ENCODE measurements at places on chromosomes 2 and 18. TPM values are rescaled to one million over a fixed set of nuclear protein-coding genes. Genes with fewer than 3 reads are reported as not detected.

DNA sequence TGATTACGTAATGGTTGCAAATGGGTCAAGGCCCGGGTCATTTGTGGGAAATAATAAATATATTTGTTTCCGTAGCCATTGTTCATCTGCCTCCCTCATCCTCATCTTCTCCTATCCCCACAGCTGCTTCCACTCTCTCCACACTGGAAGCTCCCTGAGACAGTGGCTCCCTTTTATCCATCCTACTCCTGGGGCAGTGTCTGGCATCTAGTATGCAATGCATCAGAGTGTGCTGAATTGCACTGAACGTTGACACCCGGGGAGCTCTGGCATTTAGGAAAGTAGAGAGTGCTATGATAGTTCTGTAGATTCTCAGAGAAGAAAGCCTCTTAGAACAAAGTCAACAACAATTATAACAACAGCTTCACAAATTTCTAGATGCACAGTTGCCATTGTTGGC lies 45.5 kb upstream of the NAB1 start:
- H3K27me3 ChIP-seq, result no peaks in the 10 kb centered on the region
- no peak overlapping the region for H3K4me3 ChIP-seq
- H3K27ac ChIP-seq, result no peak overlapping the region
- no peaks in the 10 kb centered on the region for H3K4me1 ChIP-seq

DNA sequence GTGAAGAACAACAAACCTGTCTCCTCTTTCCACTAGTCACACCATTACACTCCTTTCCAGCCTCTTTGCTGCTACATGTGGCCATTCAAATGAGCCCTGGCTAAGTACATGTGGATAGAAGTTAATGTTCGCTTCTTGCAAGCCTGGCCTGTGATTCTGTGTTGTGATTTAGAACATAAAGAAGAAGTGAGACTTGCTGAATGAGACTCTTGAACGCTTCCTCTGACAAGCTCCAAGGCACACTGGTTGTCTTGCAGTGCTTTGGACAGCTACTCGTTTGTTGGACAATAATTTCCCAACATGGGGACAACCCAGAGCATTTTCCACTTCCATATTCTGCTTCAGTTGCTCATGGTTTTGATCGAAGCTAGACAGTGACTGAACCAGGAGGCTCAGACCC lies 57.3 kb downstream of the CCDC74A start:
- no peaks in the 10 kb centered on the region for H3K4me1 ChIP-seq
- no peak for DNase-seq

GRCh38 chr2:25402477-25402876 lies 60.8 kb upstream of the DNMT3A start:
- H3K4me3 ChIP-seq, result no peak overlapping the region
- no peak for DNase-seq
- no peak overlapping the region for H3K27ac ChIP-seq
- H3K27me3 ChIP-seq, result no peaks in the 10 kb centered on the region
- no peaks in the 10 kb centered on the region for H3K36me3 ChIP-seq

TCF23 gene
- total RNA-seq, result 0.13 TPM

GRCh38 chr18:30343090-30343489 lies 699.5 kb downstream of the DSC3 start:
- H3K27me3 ChIP-seq, result no peaks in the 10 kb centered on the region
- no peak overlapping the region for H3K4me3 ChIP-seq
- no peaks in the 10 kb centered on the region for H3K4me1 ChIP-seq
- no peak for DNase-seq
- no peaks in the 10 kb centered on the region for H3K36me3 ChIP-seq

DNA sequence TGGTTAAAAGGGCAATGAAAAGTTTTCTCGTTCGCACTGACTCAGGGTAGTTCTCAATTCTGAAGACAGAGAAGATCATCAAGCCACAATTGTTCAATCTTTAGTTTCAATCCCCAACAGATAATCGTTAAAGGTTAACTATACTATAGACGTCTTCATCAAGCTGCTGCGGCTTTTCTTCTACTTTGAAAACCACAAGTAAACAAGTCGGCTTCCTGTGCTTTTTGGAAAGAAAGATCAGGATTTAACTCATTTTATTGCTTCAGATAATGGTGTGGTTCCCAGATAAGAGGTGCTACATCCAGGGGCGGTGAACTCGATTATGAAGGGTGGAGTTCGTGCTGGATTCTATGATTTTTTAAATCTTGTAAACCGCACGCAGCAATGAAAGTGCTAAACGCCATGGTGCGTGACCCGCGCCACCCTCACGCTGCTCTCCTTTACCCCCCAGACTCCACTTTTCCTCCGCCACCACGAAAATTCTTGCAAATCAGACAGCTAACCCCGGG lies 545 bp upstream of the CDCA7 start:
- H3K27ac ChIP-seq, result peak overlapping the region; percentile 70
- H3K4me1 ChIP-seq, result no peaks in the 10 kb centered on the region
- H3K4me3 ChIP-seq, result peak overlapping the region; percentile 75
- no peak for DNase-seq

- H3K4me1 ChIP-seq, result no peaks in the 10 kb centered on the region
- H3K27me3 ChIP-seq, result no peaks in the 10 kb centered on the region
- no peak for DNase-seq
- no peaks in the 10 kb centered on the region for H3K36me3 ChIP-seq
Observed at GRCh38 chr2:240428245-240428644, 7.2 kb upstream of the GPC1 start.

DNA sequence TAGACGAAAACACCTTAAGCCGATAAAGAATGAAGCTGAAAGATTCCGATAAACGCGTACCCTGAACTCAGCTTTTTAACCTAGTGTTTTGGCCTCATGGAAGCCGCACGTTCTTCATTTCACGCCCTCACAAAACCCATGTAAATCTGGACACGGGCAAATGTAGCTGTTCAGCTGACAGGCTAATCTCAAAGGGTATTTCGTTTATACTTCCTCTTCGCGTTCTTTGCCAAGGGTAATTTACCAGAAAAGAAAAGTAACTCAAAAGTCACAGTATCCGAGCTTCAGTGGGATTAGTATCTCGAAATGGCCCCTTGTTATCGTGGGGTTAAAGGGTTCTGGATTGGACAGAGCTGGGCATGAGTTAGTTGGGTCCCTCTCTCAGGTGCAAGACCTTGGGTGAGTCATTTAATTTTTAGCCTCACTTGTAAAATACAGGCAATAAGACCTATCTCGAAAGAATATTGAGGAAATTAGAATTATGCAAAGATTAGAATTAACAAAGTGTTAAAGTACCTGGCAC lies 22.0 kb upstream of the STPG4 start:
- H3K4me3 ChIP-seq, result peak overlapping the region; percentile 96
- H3K36me3 ChIP-seq, result no peaks in the 10 kb centered on the region
- H3K4me1 ChIP-seq, result peaks cover 34% of the 10 kb centered on the region
- DNase-seq, result no peak

DNA sequence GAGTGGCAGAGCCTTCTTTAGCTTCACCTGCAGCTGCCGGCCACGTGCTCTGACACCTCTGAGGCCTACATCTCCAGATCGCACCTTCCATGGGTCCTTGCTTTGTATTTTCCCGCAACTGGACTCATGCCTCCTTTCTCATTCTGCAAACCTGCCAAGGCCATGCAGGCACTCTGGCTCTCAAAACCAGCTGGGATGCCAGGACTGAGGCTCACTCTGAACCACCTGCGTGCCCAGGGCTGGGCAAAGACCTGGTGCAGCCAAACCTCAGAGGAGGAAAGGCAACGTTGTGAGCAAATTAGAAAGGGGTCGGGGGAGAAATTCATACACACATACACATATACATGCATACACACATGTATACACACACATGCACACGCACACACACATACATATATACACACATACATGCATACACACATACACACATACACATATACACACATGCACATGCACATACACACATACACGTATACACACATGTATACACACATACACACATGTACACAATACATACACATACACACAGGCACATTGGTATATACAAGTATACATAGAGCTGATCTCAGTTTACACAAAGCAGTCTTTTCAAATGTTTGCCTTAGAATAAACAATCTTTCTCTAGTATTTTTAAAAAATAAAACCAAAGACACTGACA lies 125.2 kb downstream of the RTP5 start:
- H3K27ac ChIP-seq, result no peak overlapping the region
- no peaks in the 10 kb centered on the region for H3K4me1 ChIP-seq
- H3K36me3 ChIP-seq, result no peaks in the 10 kb centered on the region
- peaks cover 10% of the 10 kb centered on the region for H3K27me3 ChIP-seq
- H3K4me3 ChIP-seq, result no peak overlapping the region

DNA sequence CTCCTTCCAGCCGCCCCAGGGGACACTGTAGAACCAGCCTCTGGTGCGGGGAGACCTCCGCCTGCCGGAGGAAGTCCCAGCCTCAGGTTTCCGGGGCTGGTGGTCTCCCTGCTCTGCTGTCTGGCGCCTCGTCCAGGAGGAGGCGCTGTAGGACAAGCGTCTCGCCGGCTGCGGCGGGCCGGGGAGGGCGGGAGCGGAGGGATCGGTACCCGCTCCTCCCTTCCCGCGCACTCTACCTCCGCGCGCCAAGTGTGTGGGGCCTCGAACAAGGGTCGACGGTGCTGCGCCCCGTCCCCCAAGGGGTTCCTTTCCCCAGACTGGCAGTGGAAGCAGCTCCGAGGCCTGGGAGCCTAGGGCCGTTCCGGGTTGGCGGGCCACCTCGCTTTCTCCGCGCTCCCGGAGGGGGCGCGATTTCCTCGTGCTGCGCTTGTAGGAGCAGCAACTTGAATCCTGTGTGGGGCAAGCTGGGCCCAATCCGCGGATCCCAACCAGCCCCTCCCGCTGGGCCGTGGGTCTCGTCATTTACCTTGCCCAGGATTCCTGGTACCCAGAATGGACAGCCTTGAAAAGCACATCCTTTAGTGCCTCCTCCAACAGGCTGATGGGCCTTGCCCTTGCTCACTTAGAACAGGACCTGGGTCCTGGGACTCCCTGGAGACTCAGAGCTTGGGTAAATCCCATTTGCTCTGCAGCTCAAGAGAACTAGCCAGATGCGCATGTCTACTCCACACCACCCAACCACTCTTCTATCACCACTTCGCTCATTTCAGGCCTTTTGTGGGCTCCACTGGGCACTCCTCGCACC lies 10.6 kb upstream of the HOXD4 start:
- H3K4me1 ChIP-seq, result peaks cover 3% of the 10 kb centered on the region
- peak overlapping the region; percentile 48 for H3K4me3 ChIP-seq
- DNase-seq, result peak; percentile 49
- no peak overlapping the region for H3K27ac ChIP-seq
- H3K27me3 ChIP-seq, result peaks cover 99% of the 10 kb centered on the region
- no peaks in the 10 kb centered on the region for H3K36me3 ChIP-seq

L3MBTL4 gene
- total RNA-seq, result 2.0 TPM

DNA sequence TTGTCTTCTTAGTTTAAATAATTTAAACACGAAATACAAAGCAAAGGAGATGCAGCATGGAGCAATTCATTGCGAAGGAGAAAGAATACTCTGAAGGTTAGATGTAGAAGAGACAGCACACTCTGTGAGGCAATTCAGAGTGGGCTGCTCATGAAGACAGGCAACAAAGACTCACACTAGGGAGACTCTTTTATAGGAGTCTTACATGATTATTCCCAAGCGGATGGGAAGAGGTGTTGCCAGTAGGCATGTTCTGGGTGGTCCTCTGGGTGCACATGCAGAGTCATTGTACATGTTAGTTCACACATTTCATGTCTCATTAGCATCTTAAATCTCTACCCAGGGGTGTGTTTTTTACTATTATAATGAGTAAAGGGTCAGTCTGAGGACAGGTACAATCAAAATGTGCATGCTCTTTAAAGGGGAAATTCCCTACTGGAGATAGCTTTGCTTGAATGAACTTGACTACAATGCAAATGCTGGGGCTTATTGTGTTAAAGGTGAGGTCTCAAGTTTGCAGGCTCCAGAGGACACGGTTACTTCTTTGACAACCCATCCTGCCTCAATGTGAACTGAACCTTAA lies 275.5 kb downstream of the CDH19 start:
- no peak overlapping the region for H3K4me3 ChIP-seq
- H3K4me1 ChIP-seq, result no peaks in the 10 kb centered on the region
- no peak overlapping the region for H3K27ac ChIP-seq
- no peaks in the 10 kb centered on the region for H3K27me3 ChIP-seq
- no peaks in the 10 kb centered on the region for H3K36me3 ChIP-seq

DNA sequence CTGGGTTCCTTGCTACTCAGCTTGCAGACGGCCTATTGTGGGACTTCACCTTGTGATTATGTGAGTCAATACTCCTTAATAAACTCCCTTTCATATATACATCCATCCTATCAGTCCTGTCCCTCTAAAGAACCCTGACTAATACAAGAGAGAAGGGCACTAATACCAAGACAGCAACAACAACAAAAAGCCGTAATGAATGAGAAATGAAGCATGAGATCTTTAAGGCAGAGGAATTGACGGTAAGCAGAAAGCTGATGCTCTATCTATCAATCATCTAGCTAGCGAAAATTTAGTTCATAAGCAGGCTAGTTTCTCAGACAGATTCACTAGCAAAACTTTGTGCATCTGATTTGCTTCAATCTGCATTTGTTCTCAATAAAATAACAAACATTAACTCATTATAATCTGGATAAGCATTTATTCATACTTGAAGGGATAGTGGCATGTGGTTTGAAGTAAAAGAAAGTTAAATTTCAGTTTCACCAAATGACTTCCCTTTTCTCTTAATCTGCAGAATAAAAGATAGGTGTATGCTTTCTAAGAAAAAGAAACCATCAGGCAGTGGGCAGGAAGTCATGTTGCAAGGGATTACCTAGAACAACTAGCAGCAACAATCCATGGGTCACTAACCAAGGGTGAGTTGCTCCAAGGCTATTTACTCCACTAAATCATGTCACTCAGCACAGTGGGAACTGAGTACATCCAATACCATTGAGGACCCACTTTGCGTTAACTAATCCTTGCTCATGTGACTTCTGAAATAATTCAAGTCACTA lies 376.5 kb downstream of the TMEM182 start:
- no peak overlapping the region for H3K4me3 ChIP-seq
- no peak for DNase-seq
- no peaks in the 10 kb centered on the region for H3K27me3 ChIP-seq
- H3K27ac ChIP-seq, result no peak overlapping the region
- H3K4me1 ChIP-seq, result no peaks in the 10 kb centered on the region

IL18RAP gene
- 0.12 TPM for total RNA-seq

- DNase-seq, result no peak
- no peak overlapping the region for H3K4me3 ChIP-seq
- H3K4me1 ChIP-seq, result peaks cover 10% of the 10 kb centered on the region
- no peaks in the 10 kb centered on the region for H3K27me3 ChIP-seq
- no peak overlapping the region for H3K27ac ChIP-seq
Observed at GRCh38 chr2:134406736-134407135, 152.9 kb downstream of the MGAT5 start.

RUFY4 gene
- not detected for total RNA-seq

- no peaks in the 10 kb centered on the region for H3K27me3 ChIP-seq
- no peak overlapping the region for H3K4me3 ChIP-seq
- H3K4me1 ChIP-seq, result peaks cover 7% of the 10 kb centered on the region
- no peaks in the 10 kb centered on the region for H3K36me3 ChIP-seq
- no peak overlapping the region for H3K27ac ChIP-seq
Observed at GRCh38 chr2:233053928-233054784, 6.0 kb upstream of the INPP5D start.

- DNase-seq, result no peak
- no peaks in the 10 kb centered on the region for H3K27me3 ChIP-seq
- H3K4me1 ChIP-seq, result peaks cover 11% of the 10 kb centered on the region
- H3K27ac ChIP-seq, result peak overlapping the region; percentile 53
- H3K36me3 ChIP-seq, result no peaks in the 10 kb centered on the region
Observed at GRCh38 chr18:56139372-56139771, 499.0 kb downstream of the TXNL1 start.

KHK gene
- 0.32 TPM for total RNA-seq
